ENCODE measurements at places on chromosomes 16 and 17.

GRCh38 chr17:38883592-38884526 is 14.0 kb downstream of the LASP1 start:
- peak; percentile 51 for DNase-seq

- no peak for DNase-seq
Measured at GRCh38 chr16:17409894-17410293, 60.9 kb downstream of the XYLT1 start.

- no peak for DNase-seq
Measured at GRCh38 chr16:17370223-17370707, 100.5 kb downstream of the XYLT1 start.

DNA sequence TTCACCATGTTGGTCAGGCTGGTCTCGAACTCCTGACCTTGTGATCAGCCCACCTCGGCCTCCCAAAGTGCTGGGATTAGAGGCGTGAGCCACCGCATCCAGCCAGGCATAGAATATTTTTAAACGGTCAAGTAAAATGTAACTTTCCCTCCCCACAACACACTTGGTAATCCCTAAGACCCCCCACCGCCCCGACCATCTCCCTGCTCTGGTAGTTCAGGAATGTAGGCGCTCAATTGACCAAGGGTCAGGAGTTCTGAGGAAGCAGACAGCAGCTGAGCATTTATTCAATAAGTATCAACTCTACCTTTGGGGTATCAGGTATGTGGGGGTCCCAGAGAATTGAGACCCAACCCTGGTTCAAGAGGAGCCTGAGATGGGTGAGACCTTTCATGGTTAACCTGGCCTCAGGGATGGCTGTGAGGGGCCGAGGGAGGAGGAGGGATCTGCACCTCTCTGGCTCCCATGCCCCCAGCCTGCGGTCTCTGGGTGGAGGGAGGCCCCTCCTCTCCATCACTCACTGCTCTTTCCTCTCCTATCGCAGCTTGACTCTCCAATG is 48.4 kb upstream of the TOB1 start:
- DNase-seq: no peak

- DNase-seq: peak; percentile 7
Measured at GRCh38 chr16:54538276-54538675, 251.7 kb upstream of the IRX3 start.

All from choroid plexus epithelial cell (primary cell).